AG04449 (cell line): ENCODE measurements at places on chromosomes 1 and 21.

- DNase-seq: no peak
Observed at GRCh38 chr1:40095806-40096205, 1.2 kb downstream of the PPT1 start.

GRCh38 chr1:19676438-19676922 lies 11.8 kb downstream of the HTR6 start:
- no peak for DNase-seq

GRCh38 chr1:230781594-230781993 lies 34.4 kb downstream of the CAPN9 start:
- no peak for DNase-seq

GRCh38 chr1:212062832-212063438 lies 27.4 kb downstream of the DTL start:
- DNase-seq: no peak

DNA sequence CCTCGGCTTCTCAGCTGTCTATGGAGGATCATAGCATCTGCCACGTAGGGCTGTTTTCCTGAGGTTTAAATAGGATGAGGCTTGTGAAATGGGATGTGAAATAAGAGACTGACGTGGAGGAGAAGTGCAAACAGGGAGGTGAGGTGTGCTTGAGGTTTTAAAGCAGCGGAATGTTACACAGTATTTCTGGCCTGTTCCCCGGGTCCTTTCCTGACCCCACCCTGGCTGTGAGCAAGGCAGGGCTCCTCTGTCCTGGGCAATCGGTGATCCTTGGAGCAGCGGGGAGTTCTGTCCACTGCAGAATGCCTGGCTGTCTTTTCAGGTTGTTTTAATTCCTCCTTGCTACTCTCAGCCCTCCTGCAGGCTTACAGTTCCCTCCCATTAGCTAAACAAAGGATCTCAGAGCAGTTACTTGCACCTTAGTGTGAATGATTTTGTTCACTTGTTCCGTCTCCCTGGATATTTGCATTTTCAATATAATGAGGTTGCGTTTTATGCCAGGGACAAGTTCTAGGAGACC lies 38.6 kb downstream of the LHX4 start:
- DNase-seq: no peak

- no peak for DNase-seq
Observed at GRCh38 chr1:193697776-193698175, 511.4 kb upstream of the B3GALT2 start.

DNA sequence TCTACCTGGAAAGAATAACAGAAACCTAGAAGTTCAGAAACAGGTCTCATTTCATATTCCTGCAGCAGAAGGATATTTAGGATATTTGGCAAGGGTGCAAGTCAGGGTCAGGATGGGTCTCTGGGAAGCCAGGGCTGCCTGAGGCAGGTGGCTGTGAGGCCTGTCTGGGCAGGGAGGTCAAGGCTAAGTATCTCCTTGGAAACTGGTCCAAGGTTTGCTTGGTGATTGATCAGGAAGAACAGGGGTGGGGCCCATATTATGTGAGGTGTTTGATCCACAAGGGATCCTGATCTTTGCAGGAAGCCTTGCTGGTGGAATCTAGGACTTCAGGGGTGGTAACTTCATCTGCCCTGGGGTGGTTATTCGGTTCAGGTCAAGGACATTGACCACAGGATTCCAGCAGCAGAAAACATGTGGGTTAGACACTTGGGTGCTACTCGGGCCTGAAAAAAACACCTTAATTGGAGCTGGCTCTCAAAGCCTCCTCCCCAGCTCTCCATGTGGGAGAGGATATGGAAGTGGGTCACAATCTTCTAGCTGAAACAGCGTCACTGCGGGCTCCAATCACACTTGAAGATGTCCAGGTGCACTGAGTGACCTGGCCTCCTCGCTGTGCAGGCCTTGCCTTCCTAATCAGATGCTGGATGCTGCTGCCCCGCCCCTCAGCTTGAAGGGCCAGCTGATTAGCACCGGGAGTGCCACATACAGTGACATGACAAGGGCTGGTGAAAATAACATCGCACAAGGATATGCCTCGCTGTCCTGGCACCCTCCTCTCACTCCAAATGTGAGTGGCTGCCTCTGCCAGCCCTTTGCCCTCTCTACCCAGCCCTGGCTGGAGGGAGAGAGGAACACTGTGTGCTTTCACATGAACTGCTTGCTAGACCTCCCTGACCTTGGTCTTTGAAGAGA lies 8.7 kb downstream of the CTNNBIP1 start:
- DNase-seq: no peak

DNA sequence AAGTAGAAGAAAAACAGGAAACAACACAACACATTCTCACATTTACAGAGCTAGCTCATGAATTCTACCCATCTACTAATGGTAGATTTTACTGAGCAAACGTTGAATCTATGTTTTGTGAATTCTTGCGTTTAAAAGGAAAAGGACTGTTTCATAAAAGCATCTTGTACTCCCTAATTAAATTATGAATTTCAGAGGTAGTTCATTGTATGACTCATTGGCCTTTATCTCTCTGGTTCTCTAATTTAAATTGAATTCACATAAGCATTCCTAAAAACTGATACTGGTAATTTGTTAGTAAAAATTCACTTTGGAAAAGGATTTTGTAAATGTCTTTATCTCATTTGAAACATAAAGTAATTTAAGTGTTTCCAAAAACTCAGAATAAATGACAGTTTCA lies 687.3 kb downstream of the BRINP3 start:
- DNase-seq: no peak

DNA sequence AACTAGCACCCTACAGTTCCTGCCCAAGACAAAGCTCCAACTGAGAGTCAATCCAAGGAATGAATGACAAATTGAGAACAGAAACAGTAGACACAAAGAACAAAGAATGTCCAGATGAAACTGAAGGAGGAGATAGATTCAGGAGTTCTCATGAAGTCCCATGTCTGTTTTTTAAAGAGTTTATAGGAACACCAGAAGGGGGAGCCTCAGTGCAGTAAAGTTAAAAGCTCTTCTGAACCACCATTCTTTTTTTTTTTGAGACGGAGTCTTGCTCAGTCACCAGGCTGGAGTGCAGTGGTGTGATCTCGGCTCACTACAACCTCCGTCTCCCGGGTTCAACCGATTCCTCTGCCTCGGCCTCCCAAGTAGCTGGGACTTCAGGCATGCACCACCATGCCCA lies 323.6 kb downstream of the MRPL39 start:
- DNase-seq: no peak

DNA sequence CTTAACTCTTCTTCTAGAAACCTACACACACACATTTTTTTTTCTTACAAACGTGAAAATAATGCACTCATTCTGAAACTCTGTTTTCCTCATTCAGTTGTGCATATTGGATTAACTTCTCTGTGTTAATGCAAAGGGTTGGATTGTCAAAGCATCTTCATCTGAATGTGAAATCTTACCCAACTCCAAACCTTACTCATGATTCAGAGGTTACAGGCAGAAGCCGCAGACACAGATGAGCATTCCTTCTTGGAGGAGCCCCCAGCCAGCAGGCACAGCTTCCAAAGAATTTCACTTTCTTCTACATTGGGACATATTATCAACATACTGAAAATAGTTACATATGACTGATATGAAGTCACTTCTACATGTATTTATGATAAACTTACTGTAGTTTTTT lies 15.7 kb downstream of the PATJ start:
- DNase-seq: peak; percentile 9

- no peak for DNase-seq
Observed at GRCh38 chr21:42581336-42581992, 67.8 kb downstream of the SLC37A1 start.

- no peak for DNase-seq
Observed at GRCh38 chr1:47388891-47389238, 27.2 kb upstream of the FOXE3 start.

DNA sequence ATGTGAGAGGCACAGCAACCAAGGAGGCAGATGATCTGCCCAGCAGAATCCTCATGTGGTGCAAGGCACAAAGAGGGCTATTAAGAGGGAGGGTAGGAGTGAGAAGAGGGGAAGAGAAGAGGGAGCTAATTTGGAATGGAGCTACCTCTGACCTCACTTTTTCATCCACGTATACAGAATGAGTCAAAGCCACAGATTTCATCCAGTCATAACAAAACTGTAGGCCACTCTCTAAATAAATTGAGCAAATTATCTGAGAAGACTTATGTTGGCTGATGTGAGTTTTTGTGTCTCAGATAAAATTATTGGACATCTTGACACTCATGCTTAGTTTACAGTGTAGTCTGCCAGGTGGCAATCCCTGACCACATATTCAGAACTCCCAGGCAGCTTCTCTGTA lies 325.6 kb downstream of the TTLL7 start:
- DNase-seq: no peak

- DNase-seq: no peak
Observed at GRCh38 chr1:17654519-17654918, 100.6 kb upstream of the ACTL8 start.

GRCh38 chr1:92563457-92564216 lies 76.9 kb upstream of the GFI1 start:
- no peak for DNase-seq

GRCh38 chr1:56688522-56689026 lies 43.5 kb downstream of the PRKAA2 start:
- peak; percentile 9 for DNase-seq

DNA sequence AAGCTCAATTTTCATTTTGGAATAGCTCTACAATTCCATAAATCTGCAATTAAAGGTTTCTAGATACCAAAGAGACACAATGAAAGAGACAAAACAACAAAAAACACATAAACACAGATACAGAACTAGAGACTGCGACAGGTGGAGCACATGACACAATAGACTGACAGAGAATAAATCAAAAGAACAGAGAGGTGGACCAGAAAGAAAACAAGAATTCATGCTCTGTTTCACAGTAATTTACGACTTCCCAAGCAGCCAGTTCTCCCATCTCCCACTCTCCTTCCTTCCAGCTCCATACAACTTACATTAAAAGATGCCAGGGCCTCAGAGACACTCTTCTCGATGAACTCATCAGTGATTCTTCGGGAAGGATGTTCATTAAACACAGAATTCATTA lies 15.1 kb upstream of the RBM8A start:
- DNase-seq: no peak

- DNase-seq: no peak
Observed at GRCh38 chr1:94876362-94876761, 50.5 kb downstream of the CNN3 start.

DNA sequence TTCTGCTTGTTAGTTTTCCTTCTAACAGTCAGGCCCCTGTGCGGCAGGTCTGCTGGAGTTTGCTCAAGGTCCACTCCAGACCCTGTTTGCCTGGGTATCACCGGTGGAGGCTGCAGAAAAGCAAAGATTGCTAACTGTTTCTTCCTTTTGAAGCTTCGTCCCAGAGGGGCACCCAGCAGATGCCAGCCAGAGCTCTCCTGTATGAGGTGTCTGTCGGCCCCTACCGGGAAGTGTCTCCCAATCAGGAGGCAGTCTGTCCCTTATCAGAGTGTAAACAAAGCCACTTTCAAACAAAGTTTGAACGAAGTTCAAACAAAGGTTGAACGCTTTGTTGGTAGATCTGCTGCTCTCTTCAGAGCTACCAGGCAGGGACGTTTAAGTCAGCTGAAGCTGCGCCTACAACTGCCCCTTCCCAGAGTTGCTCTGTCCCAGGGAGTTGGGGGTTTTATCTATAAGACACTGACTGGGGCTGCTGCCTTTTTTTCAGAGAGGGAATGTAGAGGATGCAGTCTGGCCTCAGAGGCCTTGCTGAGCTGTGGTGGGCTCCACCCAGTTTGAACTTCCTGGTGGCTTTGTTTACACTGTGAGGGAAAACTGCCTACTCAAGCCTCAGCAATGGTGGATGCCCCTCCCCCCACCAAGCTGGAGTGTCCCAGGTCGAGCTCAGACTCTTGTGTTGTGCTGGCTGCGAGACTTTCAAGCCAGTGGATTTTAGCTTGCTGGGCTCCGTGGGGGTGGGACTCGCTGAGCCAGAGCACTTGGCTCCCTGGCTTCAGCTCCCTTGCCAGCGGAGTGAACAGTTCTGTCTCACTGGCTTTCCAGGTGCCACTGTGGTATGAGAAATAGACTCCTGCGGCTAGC lies 401.8 kb downstream of the SRGAP2C start:
- no peak for DNase-seq

DNA sequence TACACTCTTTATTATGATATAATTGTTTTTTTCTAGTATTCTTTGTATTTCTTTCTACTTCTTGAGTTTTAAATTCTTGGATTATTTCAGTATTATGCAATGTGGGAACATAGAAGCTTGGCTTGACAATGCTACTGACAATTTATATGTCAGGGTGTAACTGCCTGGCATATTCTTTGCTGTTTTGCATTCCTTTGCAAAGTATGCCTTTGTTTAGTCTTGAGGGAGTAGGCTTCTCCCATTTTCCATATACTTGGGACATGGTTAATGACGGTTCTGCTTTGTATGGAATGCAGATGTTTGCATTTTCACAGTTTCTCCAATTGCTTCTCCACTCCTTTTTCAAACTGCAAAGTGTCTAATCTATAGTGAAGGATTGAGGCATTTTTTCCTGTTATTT lies 109.8 kb downstream of the HMCN1 start:
- no peak for DNase-seq

- DNase-seq: no peak
Observed at GRCh38 chr21:19792004-19792403, 1206.2 kb upstream of the NCAM2 start.

- no peak for DNase-seq
Observed at GRCh38 chr1:167472752-167473521, 45.4 kb downstream of the CD247 start.

DNA sequence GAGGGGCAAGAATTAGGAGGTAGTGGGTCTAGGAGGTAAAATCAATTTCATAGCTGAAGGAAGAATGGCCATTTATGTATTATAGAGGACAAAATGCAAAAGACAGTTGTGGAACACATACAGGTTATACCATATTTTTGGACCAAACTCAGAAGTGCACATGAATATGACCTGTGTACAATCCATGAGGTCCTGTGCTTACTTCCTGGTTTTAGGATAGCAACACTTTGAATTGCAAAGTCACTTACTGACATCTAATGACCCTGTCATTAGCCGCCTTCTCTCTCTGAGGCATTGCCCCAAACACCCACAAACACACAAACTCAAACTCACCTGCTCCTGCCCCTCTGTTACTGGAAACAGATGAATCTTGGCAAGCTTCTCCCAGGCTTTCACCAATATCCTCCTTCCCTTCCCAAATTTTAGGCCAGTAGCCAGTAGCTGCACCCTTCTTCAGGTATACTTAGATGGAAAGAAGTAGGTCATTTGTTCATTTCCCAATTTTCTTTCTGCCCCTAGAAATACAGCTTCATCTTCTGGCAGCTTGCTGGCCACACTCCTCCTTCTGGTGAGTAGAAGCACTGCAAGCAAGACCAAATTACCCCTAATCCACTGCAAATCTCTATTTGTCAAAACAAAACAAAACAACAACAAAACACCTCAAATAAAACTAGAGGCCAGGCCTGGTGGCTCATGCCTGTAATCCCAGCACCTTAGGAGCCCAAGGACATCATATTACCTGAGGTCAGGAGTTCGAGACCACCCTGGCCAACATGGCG lies 13.7 kb upstream of the RPL5 start:
- no peak for DNase-seq
